Stimulated activated CD4-positive, alpha-beta T cell treated with anti-CD3 and anti-CD28 coated beads, Interleukin-2, amount 100 ng/mL, for 24 hours (primary cell): ENCODE measurements at places on chromosomes 5 and 9.

GRCh38 chr9:136151214-136151804 is 32.6 kb upstream of the TMEM250 start:
- no peak for DNase-seq

- no peak for DNase-seq
Observed at GRCh38 chr9:124477648-124478285, 27.5 kb downstream of the ADGRD2 start.

GRCh38 chr9:15370466-15371447 is 51.9 kb upstream of the SNAPC3 start:
- DNase-seq = no peak

GRCh38 chr9:36750630-36751029 is 177.9 kb downstream of the MELK start:
- DNase-seq = no peak

GRCh38 chr9:85368781-85369180 is 373.0 kb downstream of the AGTPBP1 start:
- no peak for DNase-seq

- DNase-seq = no peak
Observed at GRCh38 chr9:82331079-82331478, 342.5 kb downstream of the SPATA31D1 start.

DNA sequence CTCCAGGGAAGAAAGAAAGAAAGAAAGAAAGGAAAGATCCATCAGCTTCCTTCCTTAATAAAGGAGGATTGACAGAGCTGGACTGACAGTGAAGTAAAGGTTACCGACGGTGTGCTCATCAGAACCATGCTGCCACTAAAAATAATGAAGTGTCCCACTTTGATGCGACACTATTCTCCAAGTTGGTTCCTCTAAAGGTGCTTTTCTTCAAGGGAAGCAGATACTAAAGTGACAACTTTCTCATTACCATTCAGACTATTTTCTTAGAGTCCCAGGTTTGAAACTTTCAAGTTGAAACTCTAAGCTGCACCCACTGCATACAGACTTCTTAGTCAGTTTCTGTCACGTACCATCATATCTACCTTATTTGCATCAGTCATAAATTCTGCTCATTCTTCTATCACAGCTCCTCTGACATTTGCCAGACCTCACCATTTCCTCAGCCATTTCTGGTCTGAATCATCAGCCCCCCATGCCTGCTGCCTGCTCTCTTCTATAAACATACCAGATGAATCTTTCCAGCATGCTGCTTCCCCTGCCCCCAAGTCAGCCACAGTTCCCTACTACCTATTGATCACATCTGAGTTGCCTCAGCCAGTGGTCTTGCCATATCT is 177.6 kb downstream of the DEPDC1B start:
- no peak for DNase-seq

- DNase-seq = no peak
Observed at GRCh38 chr5:120576588-120576987, 112.5 kb downstream of the PRR16 start.

- no peak for DNase-seq
Observed at GRCh38 chr5:84231433-84231832, 153.2 kb downstream of the EDIL3 start.

DNA sequence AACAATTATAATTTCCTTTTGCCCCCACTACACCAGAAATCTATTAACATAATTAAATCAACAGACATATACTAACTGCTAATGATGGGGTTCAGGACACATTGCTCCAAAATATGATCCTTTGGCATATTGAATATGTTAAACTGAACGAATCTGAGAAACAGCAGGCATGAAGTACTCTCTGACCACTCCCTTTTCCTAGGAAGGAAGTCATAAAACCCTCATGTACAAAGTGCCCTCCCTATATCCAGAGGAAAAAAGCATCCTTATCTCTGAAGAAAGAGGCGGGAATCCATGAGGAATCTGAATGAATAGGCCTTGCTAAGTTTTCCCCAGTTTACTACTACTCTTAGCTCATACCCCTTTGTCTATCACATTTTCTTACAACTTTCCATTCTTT is 67.9 kb downstream of the ADAMTS6 start:
- DNase-seq = no peak

DNA sequence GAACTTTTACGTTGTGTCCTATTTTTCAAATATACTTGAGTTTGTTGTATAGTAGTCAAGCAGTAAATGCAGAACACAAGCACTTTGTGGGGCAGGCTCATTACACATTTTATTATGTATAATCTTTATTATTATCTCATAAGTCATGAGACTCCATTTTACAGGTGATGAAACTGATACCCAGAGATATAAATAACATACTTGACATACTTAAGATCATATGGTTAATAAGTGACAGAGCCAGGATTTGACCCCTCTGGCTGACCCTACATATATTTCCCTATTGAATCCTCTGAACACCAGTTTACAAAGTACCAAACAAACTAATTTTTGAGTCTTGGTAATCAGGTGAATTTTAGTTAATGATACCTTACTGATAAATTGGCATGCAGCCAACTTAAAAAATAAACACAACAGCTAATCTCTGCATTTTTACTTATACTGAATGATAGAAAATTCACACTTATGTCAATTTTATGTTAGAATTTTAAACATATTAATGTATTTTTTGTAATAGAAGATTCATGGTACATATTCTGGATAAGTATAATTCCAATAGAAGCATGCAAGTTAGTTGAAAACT is 305.0 kb upstream of the MEF2C start:
- no peak for DNase-seq

DNA sequence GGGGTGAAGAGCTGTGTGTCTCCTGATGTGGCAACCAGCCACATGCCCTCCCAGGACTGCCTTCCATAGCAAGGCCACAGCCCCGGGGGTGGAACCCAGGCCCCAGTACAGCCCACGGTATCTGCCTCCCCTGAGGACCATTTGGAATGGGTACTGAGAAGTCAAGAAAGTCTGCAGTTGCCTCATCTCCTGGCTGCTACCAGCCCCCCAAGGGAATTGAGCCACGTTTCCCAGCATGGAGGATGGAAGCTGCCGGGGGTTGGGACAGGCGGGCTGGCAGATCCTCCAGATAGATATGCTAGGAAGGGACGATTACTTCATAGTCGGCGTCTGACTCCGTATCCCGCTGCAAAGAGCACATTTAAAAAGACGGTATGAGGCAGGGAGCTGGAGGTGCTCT is 5.5 kb upstream of the DMRT2 start:
- DNase-seq = no peak

- DNase-seq = no peak
Observed at GRCh38 chr9:37978983-37979382, 75.1 kb upstream of the SLC25A51 start.

DNA sequence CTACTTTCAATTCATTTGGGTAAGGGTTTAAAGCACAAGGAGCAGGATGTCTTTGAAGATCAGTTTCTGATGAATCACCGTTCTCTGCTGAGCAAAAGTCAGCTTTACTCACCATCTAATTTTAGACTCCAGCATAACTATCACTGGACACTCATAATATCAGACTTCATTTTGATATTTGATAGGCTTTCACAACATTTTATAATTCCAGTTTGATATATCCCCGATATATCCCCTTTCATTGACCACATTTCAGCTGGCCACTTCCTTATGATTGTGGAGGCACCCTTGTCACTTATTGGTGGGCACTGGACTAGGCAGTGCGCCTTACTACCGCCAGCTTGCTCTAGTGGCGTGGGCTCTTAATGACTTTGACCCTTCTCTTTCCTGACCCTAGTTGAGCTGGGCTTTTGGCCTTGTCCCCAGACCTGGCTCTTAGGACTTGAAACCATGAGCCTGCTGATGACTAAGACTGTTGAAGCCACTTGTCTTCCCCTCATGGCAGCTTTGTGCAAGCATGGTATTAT is 46.8 kb downstream of the CYSTM1 start:
- no peak for DNase-seq

GRCh38 chr5:14035859-14036503 is 91.5 kb upstream of the DNAH5 start:
- no peak for DNase-seq

- no peak for DNase-seq
Observed at GRCh38 chr9:84366683-84367082, 26.1 kb upstream of the SLC28A3 start.

GRCh38 chr9:132238026-132238972 is 76.4 kb downstream of the NTNG2 start:
- DNase-seq = no peak

GRCh38 chr5:143013176-143013891 is 243.2 kb downstream of the ARHGAP26 start:
- no peak for DNase-seq

DNA sequence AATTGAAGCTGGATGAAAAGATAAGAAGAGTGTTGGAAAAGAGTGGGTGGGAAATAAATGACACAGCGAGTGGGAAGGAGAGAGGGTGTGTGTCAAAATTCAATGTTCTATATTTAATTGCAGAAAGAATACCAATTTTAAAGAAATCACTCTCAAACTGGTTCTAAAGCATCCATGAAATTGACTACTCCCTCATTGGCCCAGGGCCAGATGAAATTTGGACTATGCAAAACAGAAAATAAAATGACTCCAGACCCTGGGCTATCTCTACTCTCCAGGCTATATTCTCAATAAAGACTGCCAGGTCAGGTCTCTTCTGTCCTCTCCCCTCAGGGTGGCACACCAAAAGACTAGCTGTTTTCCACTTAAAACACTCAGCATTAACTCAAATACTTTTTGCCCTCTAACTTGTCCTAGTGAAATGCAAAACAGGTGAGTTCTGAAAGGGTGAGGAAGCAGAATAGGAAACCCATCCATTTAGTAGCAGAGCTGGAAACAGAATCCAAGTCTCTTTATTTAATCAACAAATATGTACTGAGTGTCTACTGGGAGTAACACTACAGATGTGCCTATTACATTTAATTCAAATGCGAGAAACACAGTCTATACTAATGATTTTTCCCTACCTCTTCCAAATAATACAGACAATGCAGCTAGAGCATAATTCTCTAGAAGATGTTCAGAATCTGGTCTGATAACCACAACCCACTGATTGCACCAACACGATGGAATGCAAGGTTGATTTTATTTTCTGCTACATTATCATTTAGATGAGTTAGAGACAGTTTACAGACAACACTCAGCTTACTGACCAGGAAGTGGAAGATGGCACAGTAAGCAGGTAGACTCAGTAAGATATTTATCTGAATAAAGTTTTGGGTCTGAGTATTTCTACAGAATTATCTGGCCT is 42.1 kb downstream of the EFCAB9 start:
- DNase-seq = no peak

GRCh38 chr5:102290004-102290403 is 6.1 kb downstream of the SLCO4C1 start:
- no peak for DNase-seq

- no peak for DNase-seq
Observed at GRCh38 chr5:15285901-15286583, 213.9 kb upstream of the FBXL7 start.

GRCh38 chr5:36073595-36074216 is 7.0 kb upstream of the UGT3A2 start:
- no peak for DNase-seq

GRCh38 chr9:135498381-135499126 is 1.9 kb upstream of the MRPS2 start:
- no peak for DNase-seq
